EH (cell line): ENCODE measurements at places on chromosomes 12 and 14.

GRCh38 chr12:29844667-29845066, 60.9 kb upstream of the TMTC1 start:
- DNase-seq = no peak

DNA sequence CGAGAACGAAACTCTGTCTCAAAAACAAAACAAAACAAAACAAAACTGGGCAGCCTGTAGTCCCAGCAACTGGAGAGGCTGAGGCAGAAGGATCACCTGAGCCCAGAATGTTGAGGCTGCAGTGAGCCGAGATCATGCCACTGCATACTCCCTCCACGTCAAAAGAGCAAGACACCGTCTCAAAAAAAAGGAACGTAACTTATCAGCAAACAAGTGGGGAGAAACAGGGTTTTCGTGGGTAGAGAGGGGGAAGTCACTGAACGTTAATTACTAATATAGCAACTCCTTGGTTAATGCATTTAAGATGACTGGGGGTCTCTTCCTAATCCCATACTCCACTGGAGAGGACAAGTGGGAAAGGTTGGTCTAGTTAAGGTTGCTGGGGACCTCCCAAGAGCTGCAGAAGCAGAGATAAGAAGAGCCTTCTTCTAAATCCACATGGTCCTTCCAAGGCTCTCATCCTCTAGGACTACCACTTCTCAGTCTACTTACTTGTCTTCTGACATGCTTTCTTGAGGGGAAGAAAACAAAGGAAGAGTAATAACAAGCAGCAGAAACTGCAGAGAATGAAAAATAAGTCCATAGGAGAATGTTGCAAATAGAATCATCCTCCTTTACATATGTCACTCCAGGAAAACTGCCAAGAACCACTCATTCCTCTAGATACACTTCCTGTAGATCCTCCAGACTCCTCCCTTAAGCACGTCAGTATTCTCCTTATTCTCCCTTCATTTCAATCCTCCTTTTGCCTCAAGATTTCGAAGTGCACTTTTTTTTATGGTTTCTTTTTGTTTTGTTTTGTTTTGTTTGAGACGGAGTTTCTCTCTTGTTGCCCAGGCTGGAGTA, 5.8 kb downstream of the NUMB start:
- peak; percentile 93 for DNase-seq

- DNase-seq = peak; percentile 88
These were observed at the start of gene TNFRSF1A for GRCh38 chr12:6341417-6342139. TSS of gene TNFRSF1A (minus strand) at chr12:6342076. CDS start at chr12:6341814, 262 bp downstream.

GRCh38 chr14:58430156-58430555, 2.6 kb downstream of the KIAA0586 start:
- DNase-seq = peak; percentile 25

DNA sequence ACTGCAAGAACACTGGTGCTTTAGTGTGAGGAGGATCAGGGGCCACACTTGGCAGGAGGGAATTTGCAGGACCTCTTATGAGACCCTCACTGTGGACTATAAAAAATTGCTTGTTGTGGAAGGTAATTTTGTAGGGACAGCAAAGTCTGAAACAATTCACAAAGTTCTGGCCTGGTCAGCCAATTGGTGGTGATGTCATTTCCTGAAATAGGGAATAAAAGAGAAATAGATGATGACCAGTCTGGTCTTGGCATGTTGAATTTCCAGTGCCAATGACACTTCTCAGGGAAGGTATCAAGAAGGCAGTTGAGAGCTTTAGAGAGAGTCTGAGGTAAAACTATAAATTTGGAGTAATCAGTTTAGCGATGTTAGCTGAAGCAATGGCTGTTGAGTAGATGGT, 129.3 kb upstream of the LMNTD1 start:
- peak; percentile 28 for DNase-seq

DNA sequence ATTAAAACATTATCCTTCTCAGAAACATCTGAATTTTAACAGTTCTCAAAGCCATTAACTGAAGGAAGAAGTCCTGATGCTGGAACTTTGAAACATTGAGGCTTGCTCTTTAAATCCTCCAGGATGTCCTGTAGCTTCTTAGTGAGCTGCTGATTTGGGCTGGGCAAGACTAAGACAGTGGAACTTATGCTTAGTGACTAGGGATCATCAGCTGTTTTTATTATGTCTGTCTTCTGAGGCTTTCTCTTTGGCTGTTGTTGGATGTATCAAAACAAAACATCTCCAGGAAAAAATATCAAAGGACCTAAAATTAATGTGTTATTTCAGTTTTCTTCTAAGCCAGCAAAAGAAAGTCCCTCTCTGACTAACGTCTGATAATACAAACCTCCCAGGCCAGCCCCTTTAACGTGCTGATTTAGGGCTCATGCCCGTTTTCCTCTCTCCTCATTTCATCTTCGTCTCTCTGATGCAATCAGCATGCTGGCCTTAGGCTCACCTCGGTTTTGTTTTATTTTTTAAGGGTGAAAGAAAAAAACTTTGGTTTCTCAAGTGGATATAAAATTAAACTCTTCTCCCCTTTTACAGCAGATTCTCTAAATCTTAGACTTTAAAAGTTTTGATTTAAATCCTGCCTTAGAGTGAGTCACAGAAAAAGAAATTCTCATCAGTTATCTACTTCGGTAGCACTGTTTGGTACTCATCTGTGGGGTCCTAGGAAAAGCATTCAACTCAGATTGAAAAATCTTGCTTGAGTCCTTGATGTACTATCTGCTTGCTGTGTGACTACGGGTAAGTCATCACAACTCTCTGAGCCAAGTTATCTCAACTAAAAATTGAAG, 106.2 kb upstream of the CCDC91 start:
- no peak for DNase-seq

DNA sequence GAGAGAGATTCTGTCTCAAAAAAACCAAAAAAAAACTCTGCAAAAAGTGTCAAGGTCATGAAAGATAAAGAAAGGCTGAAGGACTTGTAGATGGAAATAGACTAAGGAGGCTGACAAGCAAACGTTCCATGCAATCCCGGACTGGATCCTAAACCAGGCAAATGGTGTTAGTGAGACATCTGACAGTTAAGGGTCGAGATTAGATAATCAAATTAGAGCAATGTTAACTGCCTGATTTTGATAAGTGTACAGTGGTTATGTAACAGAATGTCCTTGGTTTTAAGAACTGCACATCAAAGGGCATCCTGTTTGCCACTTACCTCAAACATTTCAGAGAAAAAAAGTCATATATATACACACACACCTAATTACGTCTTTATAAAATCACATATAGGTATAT, 3.5 kb upstream of the RAN start:
- DNase-seq = no peak

GRCh38 chr14:84581041-84581440, 948.9 kb upstream of the FLRT2 start:
- no peak for DNase-seq
